ENCODE measurements at places on chromosomes 4 and X.

- DNase-seq: no peak
- no peak overlapping the region for H3K27ac ChIP-seq
- peaks cover 2% of the 10 kb centered on the region for H3K27me3 ChIP-seq
- H3K4me1 ChIP-seq: no peaks in the 10 kb centered on the region
These were observed 146.5 kb upstream of the PUDP start for GRCh38 chrX:7294483-7294882.

DNA sequence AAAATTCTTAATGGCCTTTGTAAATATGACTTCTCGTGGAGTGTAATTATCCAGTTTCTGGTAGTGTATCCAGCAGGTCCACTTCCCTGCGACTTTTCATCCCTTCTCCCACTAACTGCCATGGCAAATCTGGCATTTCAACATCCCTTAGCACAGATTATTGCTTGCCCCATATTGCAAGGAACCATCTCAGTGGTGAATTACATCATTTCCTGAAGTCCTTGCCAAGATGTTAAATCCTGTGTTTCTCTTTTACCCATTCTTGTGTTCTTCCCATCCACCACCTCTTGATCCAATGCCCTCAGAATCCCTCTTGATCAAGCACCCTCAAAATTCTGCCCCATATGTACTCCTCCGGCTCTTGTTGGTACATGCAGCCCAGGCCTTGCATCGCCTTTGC lies 88.1 kb upstream of the ZNF81 start:
- peaks cover 15% of the 10 kb centered on the region for H3K4me1 ChIP-seq
- H3K4me3 ChIP-seq: no peak overlapping the region
- peaks cover 5% of the 10 kb centered on the region for H3K27me3 ChIP-seq
- H3K36me3 ChIP-seq: no peaks in the 10 kb centered on the region
- DNase-seq: peak; percentile 25
- peak overlapping the region; percentile 78 for H3K27ac ChIP-seq

GRCh38 chr4:36325499-36325898 lies 44.1 kb downstream of the DTHD1 start:
- no peaks in the 10 kb centered on the region for H3K36me3 ChIP-seq
- H3K4me1 ChIP-seq: peaks cover 3% of the 10 kb centered on the region

DNA sequence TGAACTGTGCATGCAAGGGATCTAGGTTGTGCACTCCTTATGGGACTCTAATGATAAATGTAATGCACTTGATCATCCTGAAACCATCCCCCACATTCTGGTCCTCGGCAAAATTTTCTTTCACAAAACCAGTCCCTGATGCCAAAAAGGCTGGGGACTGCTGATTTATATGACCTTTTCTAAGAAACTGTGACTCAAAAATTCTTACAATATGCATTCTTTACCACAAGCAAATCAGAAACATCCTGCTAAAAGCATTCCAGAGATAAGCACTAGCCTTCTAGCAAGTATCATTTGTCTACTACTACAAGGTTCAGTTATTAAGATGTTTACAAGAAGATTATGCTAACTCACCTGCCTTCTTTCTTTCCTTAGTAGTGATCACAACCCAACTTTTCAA lies 166.5 kb upstream of the PCDH7 start:
- H3K27me3 ChIP-seq: no peaks in the 10 kb centered on the region
- no peaks in the 10 kb centered on the region for H3K4me1 ChIP-seq
- no peaks in the 10 kb centered on the region for H3K36me3 ChIP-seq
- no peak overlapping the region for H3K27ac ChIP-seq
- DNase-seq: no peak

- H3K4me1 ChIP-seq: peaks cover 2% of the 10 kb centered on the region
- no peak overlapping the region for H3K4me3 ChIP-seq
- no peak for DNase-seq
- H3K27ac ChIP-seq: no peak overlapping the region
These were observed 171.0 kb downstream of the DHX15 start for GRCh38 chr4:24413311-24413784.

DNA sequence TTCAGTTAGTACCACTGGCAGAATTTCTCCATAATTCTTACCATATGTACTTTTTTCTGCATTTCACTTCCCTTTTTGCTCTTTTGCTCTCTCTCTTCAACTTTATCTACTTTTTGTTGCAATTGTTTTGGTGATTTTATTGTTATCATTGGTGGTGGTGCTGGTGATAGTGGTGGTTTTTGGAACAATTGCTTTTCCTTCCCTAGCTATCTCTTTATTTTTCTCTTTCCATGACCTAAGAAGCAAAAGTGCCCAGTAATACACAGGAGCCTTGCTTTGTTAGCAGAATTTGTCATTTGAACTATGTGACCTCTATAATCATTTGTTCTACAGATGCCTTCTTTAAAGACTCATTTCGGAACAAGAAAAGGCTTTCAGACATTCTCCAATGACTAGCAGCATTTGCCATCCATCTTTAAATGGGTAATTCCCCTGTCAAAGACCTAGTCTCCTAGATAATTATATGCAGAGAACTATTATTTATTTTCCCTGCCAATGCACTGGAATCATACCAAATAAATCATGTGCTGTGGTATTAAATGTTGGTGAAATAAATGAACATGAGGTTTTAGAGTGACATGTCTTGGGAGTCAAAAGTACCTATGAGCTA lies 154.5 kb downstream of the GASK1B start:
- no peaks in the 10 kb centered on the region for H3K4me1 ChIP-seq
- H3K27ac ChIP-seq: no peak overlapping the region
- no peaks in the 10 kb centered on the region for H3K27me3 ChIP-seq
- no peak for DNase-seq
- no peak overlapping the region for H3K4me3 ChIP-seq

GRCh38 chr4:123785538-123785937 lies 388.9 kb downstream of the SPRY1 start:
- DNase-seq: peak; percentile 95
- H3K4me3 ChIP-seq: no peak overlapping the region
- H3K27ac ChIP-seq: peak overlapping the region; percentile 95
- peaks cover 23% of the 10 kb centered on the region for H3K4me1 ChIP-seq
- no peaks in the 10 kb centered on the region for H3K27me3 ChIP-seq

DNA sequence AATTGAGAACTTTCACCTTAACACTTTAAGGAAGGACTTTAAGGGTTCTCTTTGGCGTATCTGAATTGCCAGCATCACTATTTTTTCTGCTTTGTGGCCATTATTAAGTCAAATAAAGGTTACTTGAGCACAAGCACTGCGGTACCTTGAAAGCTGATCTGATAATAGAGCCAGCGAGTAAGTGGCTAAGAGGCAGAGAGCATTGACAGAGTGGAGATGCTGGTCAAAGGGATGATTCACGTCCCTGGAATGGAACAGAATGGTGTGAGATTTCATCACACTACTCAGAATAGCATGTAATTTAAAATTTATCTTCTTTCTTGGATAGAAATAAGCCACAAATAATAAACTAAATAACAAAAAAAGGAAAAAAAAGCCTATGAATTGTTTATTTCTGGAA lies 57.1 kb upstream of the NPFFR2 start:
- no peaks in the 10 kb centered on the region for H3K4me1 ChIP-seq
- no peak overlapping the region for H3K27ac ChIP-seq
- no peaks in the 10 kb centered on the region for H3K27me3 ChIP-seq
- H3K36me3 ChIP-seq: no peaks in the 10 kb centered on the region
- H3K4me3 ChIP-seq: no peak overlapping the region

DNA sequence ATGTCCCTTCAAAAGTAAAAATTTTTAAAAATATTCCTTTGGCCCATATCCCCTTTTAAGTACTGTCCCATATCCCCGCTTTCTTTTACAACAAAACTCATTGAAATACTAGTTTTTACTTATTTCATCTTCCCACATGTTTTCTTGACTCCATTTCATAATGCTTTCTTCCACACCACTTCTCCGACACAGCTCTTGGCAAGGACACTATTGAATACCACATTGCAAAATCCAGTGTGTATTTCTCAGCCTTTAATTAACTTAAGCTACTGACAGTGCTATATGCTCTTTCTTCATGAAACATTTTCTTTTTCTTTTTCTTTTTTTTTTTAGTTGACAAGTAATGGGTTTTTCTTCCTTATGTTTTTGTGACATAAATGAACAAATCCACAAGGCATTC lies 28.8 kb downstream of the PRDM8 start:
- no peaks in the 10 kb centered on the region for H3K4me1 ChIP-seq
- no peak overlapping the region for H3K4me3 ChIP-seq
- H3K27me3 ChIP-seq: no peaks in the 10 kb centered on the region
- no peak for DNase-seq

GRCh38 chr4:25913056-25913850 lies 767 bp upstream of the SMIM20 start:
- peaks cover 5% of the 10 kb centered on the region for H3K36me3 ChIP-seq
- peak; percentile 56 for DNase-seq
- peak overlapping the region; percentile 87 for H3K27ac ChIP-seq
- H3K4me3 ChIP-seq: peak overlapping the region; percentile 89
- peaks cover 26% of the 10 kb centered on the region for H3K4me1 ChIP-seq
- H3K27me3 ChIP-seq: no peaks in the 10 kb centered on the region

- no peaks in the 10 kb centered on the region for H3K36me3 ChIP-seq
- H3K4me3 ChIP-seq: no peak overlapping the region
- no peaks in the 10 kb centered on the region for H3K27me3 ChIP-seq
These were observed 755.4 kb downstream of the SH3BGRL start for GRCh38 chrX:81957318-81957717.

GRCh38 chrX:44189116-44189515 lies 154.4 kb downstream of the EFHC2 start:
- H3K4me3 ChIP-seq: no peak overlapping the region
- no peak overlapping the region for H3K27ac ChIP-seq
- DNase-seq: no peak
- H3K4me1 ChIP-seq: no peaks in the 10 kb centered on the region
- H3K27me3 ChIP-seq: peaks cover 24% of the 10 kb centered on the region

GRCh38 chr4:172708184-172708583 lies 460.4 kb upstream of the GALNT7 start:
- H3K4me3 ChIP-seq: no peak overlapping the region
- DNase-seq: no peak
- H3K27me3 ChIP-seq: no peaks in the 10 kb centered on the region
- H3K36me3 ChIP-seq: no peaks in the 10 kb centered on the region

GRCh38 chr4:14165222-14165920 lies 537.8 kb upstream of the BOD1L1 start:
- H3K27ac ChIP-seq: no peak overlapping the region
- no peaks in the 10 kb centered on the region for H3K4me1 ChIP-seq
- no peaks in the 10 kb centered on the region for H3K27me3 ChIP-seq

- no peak overlapping the region for H3K27ac ChIP-seq
- no peaks in the 10 kb centered on the region for H3K27me3 ChIP-seq
- DNase-seq: peak; percentile 12
- H3K36me3 ChIP-seq: no peaks in the 10 kb centered on the region
- H3K4me1 ChIP-seq: no peaks in the 10 kb centered on the region
These were observed 656.9 kb upstream of the CPEB2 start for GRCh38 chr4:14345356-14345775.

DNA sequence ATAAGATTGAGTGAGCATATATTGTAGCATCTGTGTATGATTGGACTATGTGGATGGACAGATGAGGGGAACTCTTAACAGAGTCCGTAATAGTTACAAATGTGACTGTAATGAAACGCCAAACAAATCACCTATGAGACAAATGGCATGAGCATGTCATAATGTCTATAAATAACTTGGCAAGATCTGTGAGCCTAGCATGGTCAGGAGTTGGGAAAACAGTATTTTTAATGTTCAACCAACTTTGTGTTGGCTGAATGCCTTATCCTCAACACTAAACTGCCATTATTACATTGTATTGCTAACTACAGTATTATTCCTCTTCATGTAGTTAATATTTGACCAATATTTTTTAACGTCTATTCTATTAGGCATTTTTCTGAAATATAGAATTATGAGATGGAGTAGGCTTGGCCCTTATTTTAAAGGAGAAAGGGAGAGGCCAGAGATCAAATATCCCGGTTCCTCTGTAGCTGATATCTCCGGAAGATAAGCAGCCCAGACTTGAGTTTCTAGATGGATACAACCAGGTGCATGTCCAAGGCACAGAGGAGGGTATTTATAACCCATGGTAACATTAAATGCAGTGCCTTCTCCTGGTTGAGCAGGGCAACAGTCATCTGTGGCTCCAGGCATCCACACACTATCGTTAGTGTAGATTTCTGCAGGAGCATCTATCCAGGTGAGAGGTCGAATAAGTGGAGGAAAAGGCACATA lies 32.7 kb downstream of the PF4 start:
- no peaks in the 10 kb centered on the region for H3K36me3 ChIP-seq
- no peak overlapping the region for H3K27ac ChIP-seq
- no peak for DNase-seq

GRCh38 chrX:30881390-30881789 lies 7.7 kb downstream of the TAB3 start:
- no peaks in the 10 kb centered on the region for H3K27me3 ChIP-seq
- no peak for DNase-seq
- H3K4me3 ChIP-seq: no peak overlapping the region

DNA sequence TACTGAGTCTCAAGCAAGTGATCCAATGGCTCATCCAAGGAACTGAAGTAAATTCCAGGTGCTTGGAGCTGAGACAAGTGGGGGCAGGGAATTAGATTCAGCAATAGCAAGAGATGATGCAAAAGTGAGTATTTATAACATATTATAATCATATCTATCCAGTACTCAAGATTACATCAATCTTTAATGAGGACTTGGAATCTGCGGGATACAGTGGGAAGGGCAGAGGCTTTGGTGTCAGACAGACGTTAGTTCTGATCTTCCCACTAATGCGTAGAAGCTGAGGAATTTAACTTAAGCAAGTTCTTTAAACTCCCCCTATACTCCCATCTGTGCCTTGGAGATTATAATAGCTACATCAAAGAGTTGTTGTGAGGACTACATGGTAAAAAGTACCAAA lies 143.4 kb upstream of the NWD2 start:
- no peak overlapping the region for H3K27ac ChIP-seq
- no peak overlapping the region for H3K4me3 ChIP-seq
- no peaks in the 10 kb centered on the region for H3K36me3 ChIP-seq
- DNase-seq: no peak

DNA sequence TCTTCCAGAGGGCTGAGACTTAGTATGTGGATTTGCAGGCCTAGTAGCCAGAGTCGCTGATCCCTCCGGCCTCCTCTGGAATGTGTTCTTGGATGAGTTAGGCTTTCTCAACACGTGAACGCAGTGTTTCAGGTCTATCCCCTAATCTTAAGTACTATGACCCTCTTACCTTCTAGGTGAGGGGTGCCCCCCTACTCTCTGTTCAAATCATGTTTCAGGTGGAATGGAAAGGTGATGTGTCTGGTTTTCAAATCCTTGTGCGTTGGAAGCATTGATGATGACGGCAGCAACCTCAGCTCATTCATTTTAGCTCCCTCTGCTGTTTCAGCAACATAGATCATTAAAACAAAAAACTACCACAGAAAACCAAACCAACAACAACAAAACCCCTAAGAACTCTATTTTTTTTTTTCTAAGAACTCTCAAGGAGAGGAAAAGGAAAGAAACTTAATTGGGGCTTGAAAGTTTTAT lies 56.4 kb downstream of the RWDD4 start:
- DNase-seq: peak; percentile 67
- no peaks in the 10 kb centered on the region for H3K27me3 ChIP-seq
- H3K36me3 ChIP-seq: no peaks in the 10 kb centered on the region
- no peak overlapping the region for H3K4me3 ChIP-seq
- no peaks in the 10 kb centered on the region for H3K4me1 ChIP-seq
- no peak overlapping the region for H3K27ac ChIP-seq

GRCh38 chr4:38987491-38987890 lies 44.7 kb downstream of the TMEM156 start:
- H3K27ac ChIP-seq: no peak overlapping the region
- DNase-seq: no peak
- no peaks in the 10 kb centered on the region for H3K4me1 ChIP-seq
- no peaks in the 10 kb centered on the region for H3K27me3 ChIP-seq
- H3K36me3 ChIP-seq: no peaks in the 10 kb centered on the region

- peak within 1 kb of the TSS; percentile 24 for H3K4me3 ChIP-seq
- peaks cover 3% of the 10 kb centered on the region for H3K4me1 ChIP-seq
- DNase-seq: peak; percentile 27
- H3K27me3 ChIP-seq: peaks cover 55% of the 10 kb centered on the region
These were observed at the start of gene SLITRK2 for GRCh38 chrX:145817331-145818185. Gene SLITRK2 (plus strand): TSS chrX:145817829. CDS start chrX:145822426, 4,597 bp downstream.

- no peaks in the 10 kb centered on the region for H3K27me3 ChIP-seq
- no peak overlapping the region for H3K4me3 ChIP-seq
- H3K36me3 ChIP-seq: no peaks in the 10 kb centered on the region
- no peak for DNase-seq
These were observed 22.8 kb downstream of the CFAP99 start for GRCh38 chr4:2441393-2442174.
